Fibroblast of skin of left biceps (primary cell): ENCODE measurements at places on chromosomes 4 and X.

- DNase-seq = peak; percentile 68
Observed at GRCh38 chr4:156321203-156321602, 367.5 kb upstream of the CTSO start.

GRCh38 chr4:157287445-157287844 lies 66.9 kb downstream of the GRIA2 start:
- no peak for DNase-seq

GRCh38 chr4:22502895-22503814 lies 12.7 kb downstream of the ADGRA3 start:
- no peak for DNase-seq

DNA sequence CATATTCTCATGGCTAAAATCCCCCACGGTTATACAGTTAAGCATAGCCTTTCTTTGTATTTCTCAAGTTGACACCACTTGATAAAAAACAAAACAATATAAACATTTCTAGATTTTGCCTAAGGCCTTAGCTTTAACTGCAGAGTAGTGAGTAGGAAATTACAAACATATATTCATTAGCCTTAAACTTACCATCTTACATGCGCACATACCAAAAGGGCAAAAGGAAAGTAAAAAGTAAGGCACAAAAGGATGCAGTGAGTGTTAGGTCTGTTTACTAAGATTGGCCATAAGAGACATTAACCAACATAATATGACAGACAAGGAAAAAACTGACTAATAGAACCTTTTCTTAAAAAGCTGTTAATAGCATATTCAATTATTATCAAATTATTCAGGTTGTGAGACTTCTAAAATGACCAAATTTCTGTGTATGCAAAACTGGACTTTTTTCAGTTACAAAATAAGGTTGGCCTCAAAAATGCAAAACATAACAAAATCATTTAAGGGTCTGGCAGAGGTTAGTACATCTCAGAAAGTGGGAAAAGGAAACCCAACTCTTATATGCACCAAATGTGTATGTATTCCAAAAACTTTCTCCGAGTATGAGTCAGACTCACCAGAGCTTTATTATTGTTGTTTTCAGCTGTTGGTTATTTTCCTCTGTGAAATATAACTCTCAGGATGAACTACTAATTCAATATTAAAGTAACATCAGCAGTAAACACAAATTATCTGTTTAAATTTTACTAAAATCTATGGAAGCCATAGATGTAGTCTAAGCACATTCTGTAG lies 39.9 kb downstream of the SEPSECS start:
- no peak for DNase-seq

DNA sequence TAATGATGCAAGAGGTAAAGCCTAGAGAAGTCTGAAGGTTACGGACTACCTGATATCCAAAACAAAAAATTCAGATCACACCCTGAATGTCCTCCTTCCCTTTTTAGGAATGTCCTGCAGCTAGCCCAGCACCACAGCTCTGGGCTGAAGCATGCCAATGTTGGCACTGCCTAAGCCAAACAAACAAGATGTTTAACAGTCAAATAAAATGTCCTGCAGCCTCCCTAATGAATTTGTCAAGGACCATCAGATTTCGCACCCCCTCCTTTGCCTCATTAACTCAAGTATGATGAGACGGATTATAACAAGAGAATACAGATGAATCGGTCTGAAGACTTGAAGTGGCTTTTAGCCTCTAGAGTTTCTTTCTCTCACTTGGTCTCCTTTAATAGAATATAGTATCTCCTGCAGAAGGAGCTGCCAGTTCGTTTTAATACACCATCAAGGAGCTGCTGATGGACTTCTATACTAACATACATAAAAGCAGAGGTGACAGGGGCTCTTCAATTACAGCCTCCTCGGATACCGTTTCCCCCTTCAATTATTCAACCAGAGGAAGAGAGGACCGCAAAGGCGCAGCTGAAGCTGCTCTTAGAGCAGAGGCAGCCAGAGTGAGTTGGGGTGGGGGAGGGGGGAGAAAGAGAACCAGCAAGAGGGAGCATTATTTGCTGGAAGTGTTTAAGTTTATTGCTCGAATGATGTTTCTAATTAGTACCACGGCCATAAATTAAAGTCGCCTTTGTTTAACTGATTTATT lies 3.0 kb upstream of the MAB21L2 start:
- DNase-seq = no peak

GRCh38 chr4:9999956-10000561 lies 21.2 kb downstream of the SLC2A9 start:
- DNase-seq = no peak

DNA sequence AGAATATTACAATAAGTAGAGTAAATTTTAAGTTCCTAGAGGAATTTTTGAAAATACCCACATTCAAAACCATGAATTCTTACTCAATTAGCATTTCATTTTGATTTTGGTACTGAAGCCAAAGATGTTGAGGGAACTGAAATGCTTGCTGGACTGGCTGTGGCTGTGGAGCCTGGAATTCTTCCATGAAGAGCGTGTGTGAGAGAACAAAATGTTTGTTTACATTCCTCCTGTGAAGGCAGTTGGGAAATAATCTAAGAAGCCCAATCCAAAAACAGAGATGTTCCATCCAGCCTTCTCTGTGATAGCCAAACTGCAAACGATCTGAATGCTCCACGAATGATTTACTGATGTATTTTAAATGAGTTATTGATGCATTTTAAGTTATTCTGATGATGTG lies 3.8 kb upstream of the ADH1B start:
- DNase-seq = peak; percentile 23

GRCh38 chr4:122823476-122823875 lies 3.2 kb upstream of the FGF2 start:
- no peak for DNase-seq

DNA sequence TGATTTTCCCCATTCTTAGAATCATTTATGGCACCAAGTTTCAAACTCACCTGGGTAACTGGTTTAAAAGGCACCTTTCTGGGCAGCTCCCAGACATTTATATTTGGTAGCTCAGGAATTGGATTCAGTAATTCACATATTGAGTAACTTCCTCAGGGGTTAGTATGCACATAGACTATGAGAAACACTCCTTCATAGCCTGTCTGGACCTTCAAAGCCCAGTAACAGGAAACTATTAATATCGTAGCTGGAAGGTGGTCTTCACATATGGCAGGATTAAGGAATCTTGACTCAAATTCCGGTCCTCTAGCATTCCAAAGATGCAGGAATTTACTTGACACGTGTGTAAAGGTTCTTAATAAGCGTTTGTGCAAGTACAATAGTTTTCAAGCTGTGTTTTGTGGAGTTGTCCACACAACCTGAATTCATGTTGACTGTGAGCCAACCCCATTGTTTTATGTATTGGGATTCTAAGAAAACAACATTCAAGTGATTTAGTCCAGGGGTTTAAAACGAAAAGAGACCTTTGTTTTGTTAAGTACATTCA lies 78.4 kb downstream of the PLS3 start:
- DNase-seq = no peak

GRCh38 chr4:100289946-100290345 lies 99.7 kb upstream of the DDIT4L start:
- DNase-seq = no peak

DNA sequence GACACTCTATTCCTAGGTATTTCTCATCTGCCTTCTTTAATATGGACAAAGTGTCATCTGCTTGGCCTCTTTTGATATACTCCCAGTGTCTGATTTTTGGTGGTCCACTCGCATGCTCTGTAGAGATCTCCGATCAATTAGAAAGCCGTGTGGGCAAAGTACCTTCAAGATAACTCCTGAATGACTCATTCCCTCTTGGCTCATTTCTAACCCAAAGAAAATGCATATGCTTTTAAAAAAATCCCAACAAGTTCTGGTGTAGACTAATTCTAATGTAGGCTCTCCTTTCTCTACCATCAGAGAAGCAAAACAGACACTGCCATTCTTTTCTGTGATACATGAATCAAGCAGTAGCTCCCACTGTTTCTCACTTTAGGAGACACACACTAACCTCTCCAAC lies 714.9 kb upstream of the ADGRL3 start:
- DNase-seq = peak; percentile 3

- DNase-seq = no peak
Observed at GRCh38 chr4:4740071-4740470, 119.4 kb upstream of the MSX1 start.
